Breast epithelium (tissue), 4 donors: ENCODE measurements at places on chromosomes 4 and X.
A peak's percentile ranks its signal among the peaks of the same experiment; 100 is the strongest.

DNA sequence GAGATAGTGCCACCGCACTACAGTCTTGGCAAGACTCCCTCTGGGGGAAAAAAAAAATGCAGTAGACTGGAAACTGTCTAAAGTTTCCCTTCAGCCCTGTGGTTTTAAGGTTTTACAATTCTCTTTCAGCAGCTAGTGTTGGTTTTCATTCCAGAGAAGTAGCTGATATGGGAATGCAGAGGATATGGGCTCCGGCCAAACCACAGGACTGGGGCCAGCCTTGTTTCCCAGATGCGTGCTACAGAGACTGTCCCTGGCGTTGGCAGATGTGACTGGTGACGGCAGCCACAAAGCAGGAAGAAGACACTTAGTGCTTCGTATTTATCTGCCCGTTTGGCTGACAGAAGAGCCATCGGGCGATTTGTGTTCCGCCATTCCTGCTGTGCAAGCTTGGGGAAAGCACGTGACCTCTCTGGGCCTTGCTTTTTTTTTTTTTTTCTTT is 43.2 kb downstream of the ZBTB49 start:
- DNase-seq = peak; percentile 56

GRCh38 chr4:23981328-23981727 is 91.5 kb upstream of the PPARGC1A start:
- no peak for DNase-seq

- no peak for DNase-seq
Observed at GRCh38 chrX:15465896-15466651, 27.1 kb downstream of the PIR start.

DNA sequence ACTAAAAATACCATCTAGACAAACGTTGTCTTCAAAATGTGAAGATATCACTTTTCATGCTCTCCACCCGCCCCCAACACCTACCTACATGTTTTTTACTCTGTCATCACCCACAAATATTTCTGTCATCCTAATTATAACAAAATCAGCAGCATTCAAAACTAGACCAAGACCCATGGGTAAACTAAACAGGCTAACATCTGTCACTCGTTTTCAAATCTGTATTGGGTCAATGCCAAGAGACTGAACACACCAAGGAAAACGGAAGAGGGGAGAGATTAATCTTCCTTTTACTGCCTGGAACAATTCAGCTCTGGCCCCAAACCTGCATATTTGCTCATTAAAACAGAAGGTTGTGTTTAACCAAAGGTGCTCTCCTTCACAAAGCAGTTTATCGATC is 17.5 kb downstream of the FAM184B start:
- DNase-seq = no peak

- no peak for DNase-seq
Observed at GRCh38 chr4:111997785-111998184, 147.5 kb upstream of the FAM241A start.
